ENCODE measurements at places on chromosomes 3 and 15.

GRCh38 chr3:112633757-112634156, 7.2 kb downstream of the CCDC80 start:
- DNase-seq: no peak

- no peak for DNase-seq
Measured at GRCh38 chr3:164730815-164731360, 347.4 kb downstream of the SI start.

- no peak for DNase-seq
Measured at GRCh38 chr15:94526071-94526689, 294.8 kb downstream of the MCTP2 start.

DNA sequence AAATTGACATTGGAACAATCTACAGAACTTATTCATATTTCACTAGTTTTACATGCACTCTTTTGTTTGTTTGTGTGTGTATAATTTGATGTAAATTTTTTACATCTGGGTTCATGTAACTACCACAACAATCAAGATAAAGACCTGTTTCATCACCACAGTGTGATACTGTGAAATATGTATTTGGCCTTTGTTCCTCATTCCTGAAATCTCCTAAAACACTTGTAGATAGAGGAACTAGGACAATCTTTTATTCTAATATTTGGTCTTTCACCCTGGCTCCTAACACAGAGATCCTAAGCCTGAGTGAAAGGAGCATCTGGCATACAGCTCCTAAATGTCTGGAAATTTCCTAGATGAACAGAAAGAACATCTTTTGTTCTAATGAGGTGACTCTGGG, 155.0 kb upstream of the GPR149 start:
- no peak for DNase-seq

- DNase-seq: no peak
Measured at GRCh38 chr3:114454551-114455251, 160.9 kb downstream of the TIGIT start.

GRCh38 chr3:13853978-13854296, 25.9 kb downstream of the WNT7A start:
- DNase-seq: no peak

- no peak for DNase-seq
Measured at GRCh38 chr3:106577241-106577640, 708.4 kb upstream of the CBLB start.

GRCh38 chr3:128967748-128968355, 26.0 kb downstream of the CFAP92 start:
- no peak for DNase-seq

- no peak for DNase-seq
Measured at GRCh38 chr3:151976211-151977050, 103.0 kb downstream of the SUCNR1 start.

GRCh38 chr15:57236561-57237300, 139.6 kb upstream of the CGNL1 start:
- no peak for DNase-seq

GRCh38 chr3:14283813-14284438, 105.3 kb downstream of the LSM3 start:
- no peak for DNase-seq

DNA sequence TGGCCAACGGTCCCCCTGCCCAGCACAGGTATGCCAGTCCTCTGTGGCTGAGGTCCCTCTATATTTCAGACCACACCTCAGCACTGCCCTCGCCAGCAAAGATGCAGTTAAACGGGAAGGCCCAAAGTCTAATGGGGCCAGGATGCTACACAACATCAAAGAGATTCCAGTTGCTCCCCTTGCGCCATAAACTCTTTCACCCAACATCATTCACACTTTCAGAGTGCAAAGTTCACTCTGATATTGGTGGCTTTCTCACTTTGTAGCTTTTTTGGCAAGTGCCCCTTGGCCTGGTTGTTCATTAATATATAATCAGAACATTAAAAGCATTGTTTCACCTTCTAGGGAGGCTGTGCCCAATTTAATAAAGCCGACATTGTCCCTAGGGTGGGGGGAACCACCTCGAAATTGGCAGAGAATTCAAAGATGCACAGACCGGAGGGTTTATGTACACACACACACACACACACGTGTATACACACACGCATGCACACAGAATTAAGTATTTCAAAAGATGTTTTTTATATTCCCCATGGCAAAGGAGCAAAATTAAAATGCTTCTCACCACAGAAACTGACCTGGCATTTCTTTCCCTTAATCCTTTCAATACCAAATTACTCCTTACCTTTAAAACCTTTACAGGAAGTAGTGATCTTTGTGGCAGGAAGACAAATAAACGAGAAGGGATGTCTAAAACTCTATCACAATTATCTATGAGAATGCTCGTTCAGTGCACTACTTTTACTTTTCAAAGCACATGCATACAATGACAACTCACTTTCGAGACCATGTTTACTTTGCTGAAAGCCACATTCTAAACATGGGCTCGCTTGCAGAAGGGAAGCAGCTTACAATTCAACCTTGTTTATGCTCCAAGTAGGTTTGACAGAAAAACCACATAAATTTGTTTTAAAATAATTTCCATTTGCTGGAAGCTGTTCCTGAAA, 19.5 kb downstream of the LRIG1 start:
- DNase-seq: no peak

DNA sequence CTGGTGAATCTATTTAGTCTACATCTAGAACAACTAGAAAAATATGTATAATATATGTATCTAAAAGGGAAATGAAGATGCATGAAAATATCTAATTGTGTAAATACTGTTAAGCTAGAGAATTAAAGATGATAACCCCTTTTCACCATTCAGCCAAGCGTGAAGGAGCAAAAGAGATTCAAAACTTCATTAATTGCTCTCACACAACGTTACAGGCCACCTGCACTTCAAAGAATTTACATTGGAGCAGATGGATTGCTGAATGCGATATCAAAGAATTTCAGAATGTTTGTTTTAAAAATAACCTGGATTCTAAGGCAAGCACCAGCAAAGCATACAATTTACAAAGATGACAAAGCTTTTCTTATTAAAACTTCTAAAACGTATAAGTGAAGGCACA, 243.2 kb downstream of the ROBO2 start:
- DNase-seq: no peak
